ENCODE measurements at places on chromosomes 4 and X. TPM values are rescaled to one million over a fixed set of nuclear protein-coding genes. Genes with fewer than 3 reads are reported as not detected.

Gene LINC00632
- total RNA-seq, result not detected

Gene PPEF1
- total RNA-seq, result not detected

Gene NHSL2
- 0.31 TPM for total RNA-seq

Gene GIMD1
- not detected for total RNA-seq

Gene PAGE4
- not detected for total RNA-seq

Gene PFKFB1
- total RNA-seq, result 0.67 TPM

Gene TMEM271
- not detected for total RNA-seq

Gene MAGEB2
- not detected for total RNA-seq

Gene PABPC1L2A
- total RNA-seq, result not detected

Gene MAPK10
- not detected for total RNA-seq

Gene MID2
- total RNA-seq, result 8.7 TPM

Gene LRIT3
- 0.23 TPM for total RNA-seq

Gene ADAMTS3
- 0.02 TPM for total RNA-seq

Gene NEK1
- total RNA-seq, result 10.9 TPM

Gene PASD1
- not detected for total RNA-seq

Gene ZIC3
- total RNA-seq, result not detected

Gene BST1
- total RNA-seq, result 0.38 TPM

Gene CHST7
- total RNA-seq, result 2.6 TPM

Gene RPA4
- total RNA-seq, result 0.42 TPM

Gene CSAG3
- not detected for total RNA-seq

Gene XPNPEP2
- 0.23 TPM for total RNA-seq

Gene GRPR
- 0.13 TPM for total RNA-seq

Gene UGT2A1
- total RNA-seq, result not detected

Gene MEPE
- not detected for total RNA-seq

Gene ZNF711
- total RNA-seq, result 0.13 TPM

Data from activated CD8-positive, alpha-beta memory T cell treated with anti-CD3 and anti-CD28 coated beads for 36 hours (primary cell).